Adipocyte (in vitro differentiated cells): ENCODE measurements at places on chromosomes 2 and 18.

DNA sequence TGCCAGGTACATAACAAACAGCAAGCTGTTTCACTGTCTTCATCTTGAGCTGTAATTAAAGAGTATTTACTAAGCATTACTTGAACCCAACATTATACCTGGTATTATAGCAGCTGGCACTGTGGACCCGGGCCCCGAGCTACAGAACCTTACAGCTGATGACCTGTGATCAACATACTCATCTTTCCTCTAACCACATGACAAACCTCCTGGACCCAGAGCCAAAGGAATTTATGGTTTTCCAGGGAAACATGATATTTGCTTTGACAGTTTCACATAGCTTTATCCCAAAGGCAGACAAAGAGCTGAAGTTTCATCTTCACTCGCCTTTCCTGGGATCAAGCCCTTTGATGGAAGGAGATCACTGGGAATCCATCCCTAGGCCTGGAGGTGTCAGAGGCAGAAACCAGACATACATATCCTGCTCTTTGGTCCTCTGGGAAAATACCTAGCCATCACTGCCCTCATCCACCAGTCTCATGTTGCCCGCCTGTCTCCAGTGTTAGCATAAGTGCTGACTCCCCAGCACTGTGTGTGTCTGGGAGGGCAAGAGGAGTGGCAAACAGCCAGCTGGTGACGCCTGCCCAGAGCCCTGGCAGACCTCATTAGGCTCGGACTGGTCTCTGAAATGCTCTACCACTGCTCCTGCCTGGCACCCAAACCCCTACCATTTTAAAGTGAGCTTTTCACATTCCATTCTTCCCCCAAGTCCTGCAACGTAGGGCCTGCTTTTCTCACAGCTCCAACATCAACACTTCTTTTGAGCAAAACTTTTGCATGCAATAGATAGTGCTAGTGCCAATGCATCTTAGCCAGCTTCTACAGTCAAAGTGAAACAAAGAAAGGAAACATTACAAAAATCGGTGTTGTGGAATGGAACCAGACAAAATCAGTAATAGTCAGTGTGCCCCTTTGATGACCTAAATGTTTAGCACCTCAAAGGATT lies 138.8 kb upstream of the CTAGE1 start:
- no peak for DNase-seq

DNA sequence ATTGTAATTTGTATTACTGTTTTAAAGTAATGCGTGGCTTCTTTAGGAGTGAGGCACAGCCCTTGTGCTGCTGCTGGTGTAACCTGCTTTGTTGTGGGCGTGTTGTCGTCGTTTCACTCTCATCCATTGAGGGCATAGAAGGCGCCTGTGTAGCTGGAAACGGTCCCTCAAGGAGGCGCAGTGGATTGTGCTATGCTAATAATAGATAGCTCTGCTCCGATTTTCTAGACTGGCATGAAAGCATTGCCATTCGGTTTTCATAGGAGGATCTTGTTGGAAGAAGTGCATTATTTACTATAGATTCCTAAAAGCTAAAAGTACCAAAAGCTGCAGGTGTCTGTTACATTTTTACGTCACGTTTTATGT lies 17.9 kb downstream of the RAB12 start:
- no peak for DNase-seq

- no peak for DNase-seq
These were observed 106.4 kb downstream of the PID1 start for GRCh38 chr2:229164545-229165249.

- no peak for DNase-seq
These were observed 205.3 kb upstream of the CDH20 start for GRCh38 chr18:61127714-61128467.

DNA sequence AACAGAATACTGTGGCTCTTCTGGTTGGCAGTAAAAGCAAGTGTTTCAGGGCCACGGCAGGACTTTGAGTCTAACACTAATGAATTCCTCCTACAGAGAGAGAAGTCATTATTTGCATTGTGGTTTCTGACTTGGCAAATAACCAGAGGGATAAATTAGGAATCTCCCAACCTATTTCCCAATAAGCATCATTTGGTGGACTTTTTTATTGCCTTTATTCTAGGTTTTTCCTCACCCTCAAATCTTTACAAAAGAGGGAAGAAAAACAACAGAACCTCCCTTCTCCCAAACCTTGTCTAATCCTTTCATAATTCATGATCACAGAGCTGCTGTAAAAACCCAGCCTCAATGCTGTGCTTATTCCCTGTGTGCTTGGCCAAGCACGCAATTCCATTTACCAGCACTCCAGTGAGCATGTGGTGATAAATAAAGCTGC lies 179.7 kb downstream of the AGPS start:
- no peak for DNase-seq

- peak; percentile 84 for DNase-seq
These were observed 312.9 kb downstream of the PRKCE start for GRCh38 chr2:45964223-45964841.

DNA sequence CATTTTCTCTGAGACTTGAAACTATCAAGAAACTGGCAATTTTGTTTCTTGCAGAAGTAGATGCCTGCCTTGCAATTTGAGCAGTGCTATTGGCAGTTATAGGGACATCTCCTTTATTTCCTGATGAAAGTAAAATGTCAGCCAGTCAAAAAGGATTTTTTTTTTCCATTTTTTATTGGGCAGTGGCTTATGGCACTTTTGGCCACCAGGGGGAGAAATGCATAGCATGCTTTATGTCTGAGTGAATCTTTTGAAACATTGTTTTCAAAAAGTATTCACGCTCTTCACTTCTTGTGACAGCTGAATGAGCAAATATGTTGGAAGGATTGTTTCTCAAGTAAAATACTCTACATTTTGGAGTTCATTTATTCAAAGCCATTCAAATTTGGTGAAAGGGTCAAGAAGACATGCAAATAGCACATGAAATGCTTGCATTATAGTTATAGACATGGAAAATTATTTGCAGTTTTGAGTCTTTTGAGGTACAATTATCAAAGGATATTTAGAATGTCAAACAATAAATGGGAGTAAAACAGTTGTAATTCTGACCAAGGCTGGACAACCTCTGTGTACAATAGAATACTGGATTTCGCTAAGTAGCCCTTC lies 491.0 kb downstream of the CDH2 start:
- peak; percentile 87 for DNase-seq

DNA sequence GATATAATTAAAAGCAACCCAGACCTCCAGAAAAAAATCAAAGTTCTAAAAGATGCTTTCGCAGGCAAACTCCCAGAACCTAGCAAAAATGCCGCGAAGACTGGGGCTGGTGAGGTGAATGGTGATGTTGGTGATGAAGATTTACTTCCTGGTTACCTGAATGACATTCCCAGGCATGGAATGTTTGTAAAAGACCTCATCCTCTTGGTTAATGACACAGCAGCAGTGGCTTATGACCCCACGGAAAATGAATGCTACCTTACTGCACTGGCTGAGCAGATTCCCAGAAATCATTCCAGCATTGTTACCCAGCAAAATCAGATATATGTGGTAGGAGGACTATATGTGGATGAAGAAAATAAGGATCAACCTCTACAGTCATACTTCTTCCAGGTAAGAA lies 994 bp downstream of the KLHL41 start:
- no peak for DNase-seq

- no peak for DNase-seq
These were observed 59.1 kb upstream of the NABP1 start for GRCh38 chr2:191618786-191619185.

DNA sequence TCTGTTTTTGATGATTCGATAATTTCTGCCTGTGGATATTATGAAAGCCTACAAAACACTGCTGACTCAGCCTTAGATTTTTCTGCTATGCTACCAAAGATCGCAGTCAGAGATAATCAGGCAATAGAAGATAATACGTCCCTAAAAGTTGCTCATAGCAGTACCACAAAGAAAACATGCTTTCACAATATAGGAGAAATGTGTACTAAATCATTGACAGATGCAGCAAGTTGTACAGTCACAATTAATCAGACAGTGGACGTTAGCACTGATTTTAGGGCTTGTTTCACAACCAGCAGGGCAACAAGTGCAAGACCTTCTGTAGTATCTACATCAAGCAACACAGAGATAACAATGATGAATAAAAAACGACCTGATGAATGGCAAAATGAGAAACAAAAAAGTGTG lies 19.5 kb downstream of the RBM44 start:
- DNase-seq, result peak; percentile 92

- DNase-seq, result no peak
These were observed 167.6 kb downstream of the RND3 start for GRCh38 chr2:150319658-150320555.

GRCh38 chr18:21743166-21743832 lies 2.7 kb downstream of the MIB1 start:
- no peak for DNase-seq

GRCh38 chr18:8368512-8369217 lies 240.6 kb upstream of the RAB12 start:
- DNase-seq, result peak; percentile 49

DNA sequence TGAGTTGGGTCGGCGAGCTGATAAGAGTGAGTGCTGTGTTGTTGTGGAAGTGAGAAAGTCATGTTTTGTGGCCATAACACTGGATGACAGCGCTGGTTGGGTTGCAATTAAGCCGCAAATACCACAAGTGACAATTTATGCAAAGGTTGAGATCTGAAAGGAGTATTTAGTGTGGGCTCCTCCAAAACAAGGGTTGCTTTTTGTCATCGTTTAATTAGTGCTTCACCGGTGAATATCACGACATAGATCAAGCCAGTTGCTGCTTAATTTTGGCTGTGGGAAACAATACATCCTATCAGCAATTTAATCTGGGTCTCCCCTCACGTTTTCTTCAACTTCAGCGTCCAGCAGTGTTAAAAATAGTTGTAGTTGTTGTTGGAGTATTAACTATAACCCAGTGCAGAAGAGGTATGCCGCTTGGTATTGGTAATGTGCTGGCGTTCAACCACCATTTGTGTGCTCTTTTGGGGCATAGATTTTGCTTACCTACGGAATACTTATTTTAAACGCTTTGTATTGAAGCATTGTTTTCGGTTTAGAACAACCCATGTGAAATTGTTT lies 662 bp downstream of the ACVR2A start:
- peak; percentile 44 for DNase-seq

DNA sequence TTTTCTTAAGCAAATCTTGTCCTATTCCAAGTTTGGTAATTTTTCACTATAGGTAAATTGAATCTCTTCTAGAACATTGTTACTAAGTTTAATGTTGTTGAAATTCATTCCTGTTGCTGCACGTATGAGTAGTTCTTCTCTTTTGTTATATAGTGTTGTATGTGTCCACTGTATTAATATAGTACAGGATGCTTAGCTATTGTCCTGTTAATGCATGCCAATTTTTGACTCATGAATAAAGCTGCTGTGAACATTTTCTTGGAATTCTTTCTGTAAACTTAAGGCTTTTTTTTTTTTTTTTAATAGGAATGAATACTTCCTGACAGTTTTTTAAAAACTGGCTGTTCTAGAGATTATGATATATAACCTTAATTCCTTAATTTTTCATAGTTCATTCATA lies 326.9 kb downstream of the SLC4A3 start:
- peak; percentile 34 for DNase-seq

- DNase-seq, result peak; percentile 1
These were observed 1.7 kb downstream of the CXCR4 start for GRCh38 chr2:136116151-136116812.

DNA sequence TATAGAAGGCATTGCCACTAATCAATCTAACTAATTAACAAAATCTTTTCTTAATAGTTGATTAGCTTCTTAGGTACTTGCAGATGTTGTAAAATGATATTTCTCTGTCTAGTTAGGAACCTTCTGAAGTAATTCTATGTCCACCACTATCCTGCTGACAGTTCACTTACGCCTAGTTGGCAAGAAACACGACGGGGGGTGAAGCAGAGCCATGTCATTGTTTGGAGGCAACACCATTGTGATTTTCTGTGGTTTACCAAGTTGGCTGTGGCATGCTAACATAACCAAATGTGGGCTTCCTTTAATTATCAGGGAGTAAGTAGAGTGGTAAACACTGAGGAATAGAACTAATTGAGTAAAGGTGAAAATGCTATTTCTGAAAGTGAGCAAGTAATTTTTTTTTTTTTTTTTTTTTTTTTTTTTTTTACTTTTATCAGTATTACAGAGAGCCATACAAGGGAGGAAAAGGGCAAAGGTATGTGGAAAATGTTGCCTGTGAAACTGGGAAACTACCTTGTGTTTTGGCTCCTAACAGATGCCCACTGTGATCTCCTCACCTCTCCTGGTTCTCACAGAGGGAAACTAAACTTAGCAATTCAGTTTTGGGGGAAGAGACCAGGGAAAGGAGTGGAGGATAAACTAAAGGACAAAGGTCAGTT lies 126.8 kb downstream of the MEIS1 start:
- no peak for DNase-seq

DNA sequence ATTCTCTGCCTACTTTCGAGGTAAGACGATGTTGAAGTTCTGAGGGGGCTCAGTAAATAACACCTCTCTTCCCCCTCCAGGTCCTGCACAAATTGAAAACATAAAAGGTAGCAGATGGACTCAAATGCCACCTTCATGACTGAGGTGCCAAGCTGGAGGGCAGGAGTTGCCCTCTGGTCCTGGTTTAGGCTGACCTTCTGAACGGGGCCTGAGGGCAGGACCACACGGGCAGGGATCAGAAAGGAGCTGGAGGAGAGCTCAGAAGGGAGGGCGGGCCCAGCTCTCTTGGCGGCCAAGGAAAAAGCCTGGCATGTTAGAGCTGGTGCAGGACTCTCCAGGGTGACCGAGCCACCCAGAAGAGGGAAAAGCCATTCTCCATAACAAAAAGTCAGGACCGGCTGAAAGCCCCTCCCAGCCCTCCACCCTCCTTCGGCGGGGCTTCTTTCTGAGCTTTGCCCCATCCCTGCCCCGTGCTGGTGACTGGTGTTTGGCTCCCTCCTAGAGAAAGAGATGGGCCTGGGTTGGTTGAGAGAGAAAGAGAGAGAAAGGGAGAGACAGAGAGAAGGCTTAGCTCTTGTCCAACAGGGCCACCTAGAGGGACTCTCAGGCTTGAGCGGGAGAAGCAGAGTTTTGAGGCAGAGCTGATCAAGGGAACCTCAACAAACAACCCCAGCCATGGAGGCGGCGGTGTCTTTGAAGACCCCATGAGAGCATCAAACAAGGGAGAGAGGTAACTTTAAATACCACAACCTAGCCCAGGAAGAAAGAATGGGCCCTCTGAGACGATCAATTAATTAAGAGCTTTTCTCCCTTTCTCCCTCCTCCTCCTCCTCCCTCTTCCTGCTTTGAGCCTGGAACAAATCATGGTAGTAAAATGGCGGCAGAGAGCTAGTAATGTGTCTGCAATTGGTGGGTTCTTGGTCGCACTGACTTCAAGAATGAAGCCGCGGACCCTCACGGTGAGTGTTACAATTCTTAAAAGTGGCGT lies 50.8 kb downstream of the WIPF1 start:
- peak; percentile 52 for DNase-seq

DNA sequence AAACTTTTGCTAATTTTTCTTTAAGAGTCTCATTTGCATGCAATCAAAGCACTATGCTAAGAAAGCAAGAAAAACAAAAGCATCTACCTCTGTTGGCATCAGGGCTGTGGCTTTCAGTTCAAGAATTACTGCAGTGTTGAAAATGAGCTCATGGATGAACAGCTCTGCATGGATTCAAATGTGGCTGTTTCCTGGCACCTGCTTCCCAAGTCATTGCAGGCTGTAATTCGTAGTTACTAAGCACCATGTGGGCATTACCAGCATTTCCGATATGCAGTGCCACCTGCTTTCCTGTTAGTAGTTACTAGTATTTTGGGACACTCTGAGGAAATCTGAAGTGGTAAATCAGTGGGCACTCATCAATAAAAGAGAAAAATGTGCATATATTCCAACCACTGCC lies 37.8 kb upstream of the FAM110C start:
- no peak for DNase-seq
